ENCODE measurements at places on chromosomes 7 and 10. TPM values are rescaled to one million over a fixed set of nuclear protein-coding genes. Genes with fewer than 3 reads are reported as not detected.

GRCh38 chr7:101731502-101732084, 85.8 kb upstream of the CUX1 start:
- H3K27me3 ChIP-seq: no peaks in the 10 kb centered on the region
- no peak overlapping the region for H3K4me3 ChIP-seq
- no peak overlapping the region for H3K27ac ChIP-seq
- DNase-seq: no peak

- H3K4me1 ChIP-seq: no peaks in the 10 kb centered on the region
- DNase-seq: no peak
- H3K36me3 ChIP-seq: no peaks in the 10 kb centered on the region
Observed at GRCh38 chr10:6431186-6431585, 148.9 kb downstream of the PRKCQ start.

DNA sequence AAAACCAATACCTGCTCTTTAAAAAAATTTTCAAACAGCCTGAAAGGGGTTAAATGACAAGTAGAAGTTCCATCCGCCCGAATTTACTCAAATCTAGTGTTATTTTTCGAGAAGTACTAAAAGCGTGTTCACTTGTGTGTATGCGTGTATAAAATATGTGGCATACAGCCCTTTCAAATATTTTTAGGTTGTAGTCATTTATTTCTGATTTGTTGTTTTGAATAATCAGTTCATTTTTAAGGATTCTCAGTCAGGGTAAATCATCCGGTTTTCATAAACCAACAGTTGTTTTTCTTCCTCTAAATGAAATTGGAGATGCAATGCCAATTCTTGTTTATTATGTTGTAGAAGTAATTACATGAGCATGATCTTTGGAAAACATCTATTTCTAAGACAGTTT, 6.9 kb upstream of the SUN1 start:
- H3K4me3 ChIP-seq: no peak overlapping the region
- no peak overlapping the region for H3K27ac ChIP-seq
- H3K36me3 ChIP-seq: peaks cover 21% of the 10 kb centered on the region
- peaks cover 42% of the 10 kb centered on the region for H3K4me1 ChIP-seq

DNA sequence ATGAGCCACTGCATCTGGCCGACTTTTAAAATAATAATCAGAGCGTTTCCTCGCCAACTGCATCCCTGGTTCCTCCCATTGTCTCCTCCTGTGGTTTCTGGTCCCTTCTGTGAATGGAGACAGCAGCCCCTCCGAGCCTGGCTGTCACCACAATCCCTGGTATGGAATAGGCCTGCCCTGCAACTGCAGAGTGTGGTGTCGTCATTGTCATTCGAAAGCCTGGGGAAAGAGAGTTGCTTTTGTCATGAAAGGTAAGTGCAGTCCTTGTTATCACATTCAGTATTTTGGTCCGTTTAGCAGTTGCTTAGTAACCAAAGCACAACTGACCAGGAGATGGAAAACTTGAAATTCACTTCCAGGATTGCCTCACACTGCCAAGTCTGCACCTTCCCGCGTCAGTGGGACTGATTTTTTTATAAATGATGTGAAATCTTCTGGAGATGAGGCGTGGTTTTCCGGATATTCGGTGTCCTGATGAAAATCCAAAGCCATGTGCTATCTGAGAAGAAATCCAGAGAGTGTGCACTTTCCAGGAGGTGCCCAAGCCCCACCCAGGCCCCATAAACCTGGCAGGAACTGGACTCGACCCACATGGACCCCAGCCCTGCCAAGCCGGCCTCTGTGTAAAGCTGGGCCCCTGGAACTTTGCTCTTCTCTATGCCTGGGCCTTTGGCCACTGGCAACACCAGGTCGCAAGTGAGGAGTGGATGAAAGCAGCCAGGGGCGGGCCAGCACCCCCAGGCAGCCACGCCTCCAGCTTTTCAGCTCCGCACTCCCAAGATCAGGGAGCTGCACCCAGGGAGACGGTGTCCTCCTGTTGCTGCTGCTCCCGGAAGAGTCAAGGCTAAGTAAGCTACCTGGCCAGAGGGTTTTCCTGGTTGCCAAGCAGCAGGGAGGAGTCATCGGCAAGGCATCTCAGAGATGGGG, 133.7 kb upstream of the SH2B2 start:
- peak overlapping the region; percentile 47 for H3K4me3 ChIP-seq
- peak overlapping the region; percentile 85 for H3K27ac ChIP-seq
- H3K27me3 ChIP-seq: no peaks in the 10 kb centered on the region
- H3K4me1 ChIP-seq: peaks cover 20% of the 10 kb centered on the region
- DNase-seq: peak; percentile 81

DNA sequence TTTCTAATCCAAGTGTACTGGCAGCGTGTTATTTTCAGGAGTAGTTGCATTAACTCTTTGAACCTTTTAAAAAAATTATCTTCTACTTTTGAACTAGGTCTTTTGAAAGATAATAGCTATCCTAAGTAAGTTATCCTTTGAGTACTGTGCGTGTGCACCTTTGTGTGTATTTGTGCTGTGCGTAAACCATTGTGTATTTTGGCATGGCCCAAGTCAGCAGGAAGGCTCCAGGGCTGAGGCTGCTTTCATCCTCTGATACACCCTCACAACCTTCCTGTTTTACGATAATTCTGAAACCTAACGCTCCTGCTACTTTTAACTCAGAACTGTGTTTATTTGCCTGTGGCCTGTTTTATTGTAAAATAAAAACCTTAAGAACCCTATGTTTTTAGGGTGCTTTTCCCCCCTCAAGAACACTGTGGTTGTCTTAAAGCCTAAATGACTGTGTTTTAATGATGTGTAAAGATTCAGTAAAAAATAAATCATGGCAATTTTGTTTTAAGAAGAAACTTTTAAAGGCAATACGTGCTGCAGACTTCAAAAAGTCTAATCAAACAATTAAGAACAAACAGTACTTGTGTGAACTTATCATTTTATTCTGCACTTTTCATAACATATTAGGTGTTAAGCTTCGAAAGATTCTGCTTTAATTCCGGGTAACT, 57.5 kb downstream of the HDAC9 start:
- peak overlapping the region; percentile 40 for H3K27ac ChIP-seq
- DNase-seq: no peak
- H3K36me3 ChIP-seq: peaks cover 6% of the 10 kb centered on the region
- no peak overlapping the region for H3K4me3 ChIP-seq
- no peaks in the 10 kb centered on the region for H3K27me3 ChIP-seq

DNA sequence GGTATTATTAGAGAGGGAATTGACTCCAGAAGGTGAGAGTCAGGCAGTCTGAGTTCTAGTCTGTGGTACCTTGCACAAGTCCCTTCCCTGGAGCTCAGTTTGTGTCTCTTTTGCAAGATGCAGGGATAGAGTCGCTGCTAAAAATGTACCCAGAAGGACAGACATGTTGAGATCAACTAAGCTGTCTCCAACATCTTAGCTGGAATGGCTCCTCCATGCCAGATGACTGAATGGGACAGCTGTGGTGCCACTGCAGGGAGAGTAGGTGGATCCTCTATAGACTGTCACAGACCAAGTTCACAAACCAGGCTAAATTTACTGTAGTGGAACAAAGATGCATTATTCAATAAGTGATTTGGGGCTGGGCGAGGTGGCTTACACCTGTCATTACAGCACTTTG, 120.1 kb downstream of the NEURL1 start:
- no peaks in the 10 kb centered on the region for H3K27me3 ChIP-seq
- no peak overlapping the region for H3K27ac ChIP-seq
- no peak for DNase-seq
- H3K36me3 ChIP-seq: no peaks in the 10 kb centered on the region
- H3K4me1 ChIP-seq: no peaks in the 10 kb centered on the region

GRCh38 chr7:100874300-100874576, 665 bp upstream of the SRRT start:
- H3K4me1 ChIP-seq: peaks cover 10% of the 10 kb centered on the region
- peak overlapping the region; percentile 97 for H3K27ac ChIP-seq
- no peak for DNase-seq
- no peaks in the 10 kb centered on the region for H3K27me3 ChIP-seq

GRCh38 chr7:134941952-134942351, 44.4 kb upstream of the AGBL3 start:
- no peaks in the 10 kb centered on the region for H3K36me3 ChIP-seq
- H3K4me1 ChIP-seq: peaks cover 16% of the 10 kb centered on the region
- H3K27me3 ChIP-seq: no peaks in the 10 kb centered on the region
- no peak for DNase-seq
- H3K4me3 ChIP-seq: no peak overlapping the region

- peaks cover 5% of the 10 kb centered on the region for H3K36me3 ChIP-seq
- H3K27ac ChIP-seq: no peak overlapping the region
- H3K4me1 ChIP-seq: peaks cover 25% of the 10 kb centered on the region
- no peak for DNase-seq
- H3K4me3 ChIP-seq: no peak overlapping the region
Observed at GRCh38 chr10:121540732-121541395, 57.4 kb downstream of the FGFR2 start.

The CPA2 gene
- total RNA-seq: not detected

Measured in Calu3 (cell line).